ENCODE measurements at places on chromosomes 1 and 21. TPM values are rescaled to one million over a fixed set of nuclear protein-coding genes. Genes with fewer than 3 reads are reported as not detected.
A peak's percentile ranks its signal among the peaks of the same experiment; 100 is the strongest.

- DNase-seq = no peak
Observed at GRCh38 chr1:41365772-41366454, 4.7 kb downstream of the FOXO6 start.

The FCRLA gene
- polyA plus RNA-seq = 0.46 TPM

DNA sequence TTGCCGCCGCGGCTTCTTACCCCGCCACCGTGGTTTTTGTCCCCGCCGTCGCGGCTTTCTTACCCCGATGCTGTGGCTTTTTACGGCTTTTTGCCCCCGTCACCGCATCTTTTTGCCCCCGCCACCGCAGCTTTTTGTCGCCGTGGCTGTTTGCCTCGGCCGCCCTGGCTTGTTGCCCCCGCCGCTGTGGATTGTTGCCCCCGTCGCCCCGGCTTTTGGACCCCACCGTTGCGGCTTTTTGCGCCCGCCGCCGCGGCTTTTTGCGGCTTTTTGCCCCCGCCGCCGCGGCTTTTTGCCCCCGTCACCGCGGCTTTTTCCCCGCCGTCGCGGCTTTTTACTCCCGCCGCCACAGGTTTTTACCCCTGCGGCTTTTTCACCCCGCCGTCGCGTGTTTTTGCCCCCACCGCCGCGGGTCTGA, 3934.3 kb downstream of the SRGAP2C start:
- DNase-seq = no peak

GRCh38 chr1:53526451-53527101, 67.4 kb downstream of the DMRTB1 start:
- peak; percentile 88 for DNase-seq

The ALX3 gene
- not detected for polyA plus RNA-seq

DNA sequence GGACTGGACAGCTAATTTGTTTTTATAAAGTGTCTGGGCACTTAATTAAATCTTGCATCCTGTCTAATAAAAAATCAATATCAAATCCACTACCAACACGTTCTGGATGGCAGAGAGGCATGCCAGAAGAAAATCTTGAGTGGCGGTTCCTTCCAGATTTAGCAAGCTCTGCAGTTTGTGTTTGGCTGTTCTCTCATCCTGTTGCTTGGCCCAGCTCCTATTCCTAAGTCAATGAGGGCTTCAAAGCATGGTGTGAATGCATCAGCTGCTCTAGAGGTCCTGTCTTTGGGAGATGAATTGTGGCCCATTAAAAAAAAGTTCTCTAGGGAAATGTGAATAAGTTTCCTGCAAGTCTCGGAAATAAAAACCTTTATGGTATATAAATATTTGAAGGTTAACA, 90.3 kb downstream of the DISC1 start:
- DNase-seq = no peak

- DNase-seq = peak; percentile 47
Observed at GRCh38 chr1:181099152-181100014, 10.9 kb downstream of the IER5 start.

- DNase-seq = no peak
Observed at GRCh38 chr1:203842559-203842876, 18.9 kb upstream of the SNRPE start.

GRCh38 chr1:152442301-152442700, 28.2 kb upstream of the CRNN start:
- no peak for DNase-seq

The BSND gene
- polyA plus RNA-seq = not detected

The OR2AK2 gene
- not detected for polyA plus RNA-seq

The IL6R gene
- 4.7 TPM for polyA plus RNA-seq

DNA sequence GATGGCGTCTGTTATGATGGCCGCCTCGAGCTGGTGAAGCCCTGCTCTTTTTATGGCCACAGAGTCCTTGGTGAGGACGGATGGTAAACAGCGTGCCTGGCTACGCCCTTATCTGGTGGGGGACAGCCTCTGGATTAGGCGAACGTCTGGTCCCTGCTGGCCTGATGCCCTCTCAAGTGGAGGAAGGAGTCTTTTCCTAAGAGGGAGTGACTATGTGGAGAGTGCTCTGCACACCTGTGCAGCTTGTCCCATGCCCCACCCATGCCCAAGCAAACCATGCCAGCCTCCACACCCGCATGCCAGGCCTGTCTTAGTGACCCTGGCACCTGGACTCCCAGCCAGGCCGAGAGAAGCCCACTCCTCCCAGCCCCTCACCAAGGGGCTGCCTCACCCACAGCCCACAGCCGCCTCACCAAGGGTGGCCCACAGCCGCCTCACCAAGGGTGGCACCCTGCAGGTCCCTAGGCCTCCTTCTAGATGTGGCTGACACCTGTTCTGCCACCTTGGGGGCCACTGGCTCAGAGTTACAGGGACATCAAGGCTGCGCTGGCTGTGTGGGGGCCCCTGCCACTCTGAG, 40.2 kb downstream of the WNT9A start:
- DNase-seq = no peak

DNA sequence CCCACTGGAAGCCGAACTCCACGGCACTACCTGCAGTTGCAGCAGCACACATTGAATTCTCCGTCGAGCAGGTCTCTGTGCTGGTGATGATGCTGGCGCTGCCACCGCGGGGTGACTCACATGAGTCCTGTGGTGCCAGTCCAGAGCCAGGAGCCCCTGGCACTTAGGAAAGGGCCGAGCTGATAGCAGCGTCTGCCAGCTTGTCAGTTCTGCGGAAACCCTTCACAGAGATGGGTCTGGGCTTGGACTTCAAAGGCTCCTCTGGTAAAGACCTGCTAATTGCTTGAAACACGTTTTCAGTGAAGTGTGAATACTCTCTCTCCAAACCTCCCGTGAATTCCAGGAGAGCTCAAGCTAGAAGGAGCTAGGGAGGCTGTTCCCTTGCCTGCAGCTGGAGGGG, 92.2 kb downstream of the GRIK3 start:
- no peak for DNase-seq

GRCh38 chr1:41468122-41468762, 16.2 kb downstream of the EDN2 start:
- DNase-seq = no peak

The KPRP gene
- not detected for polyA plus RNA-seq

- no peak for DNase-seq
Observed at GRCh38 chr1:154779551-154780189, 90.4 kb downstream of the KCNN3 start.

The TCHHL1 gene
- not detected for polyA plus RNA-seq

The CLCA4 gene
- not detected for polyA plus RNA-seq

The FCN3 gene
- polyA plus RNA-seq = not detected
